Stimulated activated CD8-positive, alpha-beta memory T cell treated with anti-CD3 and anti-CD28 coated beads, Interleukin-4, amount 100 ng/mL, for 1 hour (primary cell): ENCODE measurements at places on chromosomes 11 and 22.

GRCh38 chr11:75262961-75263852 is 22.6 kb downstream of the TPBGL start:
- DNase-seq: no peak

DNA sequence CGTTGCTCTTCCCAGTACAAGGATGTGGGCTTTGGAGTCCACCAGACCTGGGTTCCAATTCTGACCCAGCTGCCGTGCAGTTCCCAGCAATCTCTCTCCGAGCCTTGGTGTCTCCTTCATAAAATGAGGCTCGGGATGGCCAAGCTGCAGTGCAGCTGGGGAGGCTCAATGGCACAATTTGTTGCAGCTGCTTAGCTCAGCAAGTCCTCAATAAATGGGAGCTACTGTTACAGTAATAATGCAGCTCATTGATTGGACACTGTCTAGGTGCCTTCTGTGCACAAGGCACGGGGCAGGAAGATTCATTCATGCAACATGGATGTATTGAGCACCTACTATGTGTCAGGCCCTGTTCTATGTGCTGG is 37.1 kb downstream of the SHISAL1 start:
- DNase-seq: no peak

GRCh38 chr11:16805938-16806337 is 67.5 kb downstream of the C11orf58 start:
- no peak for DNase-seq

- no peak for DNase-seq
Measured at GRCh38 chr11:10515418-10515817, 25.6 kb downstream of the RNF141 start.

DNA sequence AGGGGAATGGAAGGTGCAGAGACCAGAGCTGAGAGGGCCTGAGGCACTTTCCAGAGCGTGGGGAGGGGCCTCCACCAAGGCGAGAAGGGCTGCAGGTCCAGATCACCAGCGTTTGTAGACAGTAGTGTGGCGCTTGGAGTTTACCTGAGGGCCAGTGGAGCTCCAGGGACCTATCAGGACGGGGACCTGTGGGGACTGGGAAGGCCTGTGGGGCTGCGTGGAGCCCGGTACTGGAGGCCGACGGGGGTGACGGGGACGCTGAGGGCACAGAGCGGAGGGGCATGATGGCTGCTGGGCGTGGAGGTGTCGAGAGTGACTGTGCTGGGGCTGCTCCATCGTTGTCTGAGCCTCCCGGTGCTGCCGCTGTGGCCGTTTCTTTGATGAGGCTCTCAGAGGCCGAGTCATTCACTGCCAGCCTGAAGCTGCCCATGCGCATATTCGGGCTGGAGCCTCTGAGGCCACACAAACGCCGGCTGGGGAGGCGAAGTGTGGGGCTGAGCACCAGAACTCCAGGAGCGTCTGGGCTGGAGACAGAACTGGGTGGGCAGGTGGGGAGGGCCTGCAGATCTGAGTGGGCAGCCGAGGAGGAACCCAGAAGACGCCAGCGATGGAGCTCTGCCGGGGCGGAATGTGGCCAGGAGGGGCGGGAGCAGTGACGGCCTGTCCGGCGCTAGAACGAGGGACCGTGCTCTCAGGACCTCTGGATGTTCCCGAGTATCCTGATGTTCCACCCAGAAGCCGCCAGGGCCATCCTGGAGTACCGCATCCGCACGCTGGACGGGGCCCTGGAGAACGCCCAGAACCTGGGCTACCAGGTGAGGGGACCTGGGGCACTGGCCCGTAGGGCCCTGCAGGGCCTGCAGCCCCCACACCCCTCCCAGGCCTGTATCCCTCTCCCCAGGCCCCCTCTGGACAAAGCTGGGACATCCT is 2.6 kb downstream of the PGGHG start:
- no peak for DNase-seq

- DNase-seq: no peak
Measured at GRCh38 chr11:36300650-36301049, 4.6 kb downstream of the PRR5L start.

DNA sequence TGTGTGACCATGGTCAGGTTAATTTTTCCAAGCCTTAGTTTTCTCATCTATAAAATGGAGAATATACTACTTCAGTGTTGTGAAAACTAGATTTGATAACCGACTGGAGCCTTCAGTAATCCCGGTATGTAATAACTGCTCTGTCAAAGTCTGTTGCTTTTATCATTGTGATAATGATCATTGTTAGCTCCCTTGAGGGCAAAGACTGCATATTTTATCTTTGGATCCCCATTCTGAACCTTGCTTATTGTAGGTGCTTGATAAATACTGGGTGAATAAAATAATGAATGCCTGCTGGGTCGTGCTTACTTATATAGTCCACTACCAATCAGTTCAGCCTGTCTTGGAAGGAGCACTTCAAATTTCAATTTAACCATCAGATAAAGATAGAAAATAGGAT is 105.3 kb downstream of the ARFGAP2 start:
- no peak for DNase-seq

DNA sequence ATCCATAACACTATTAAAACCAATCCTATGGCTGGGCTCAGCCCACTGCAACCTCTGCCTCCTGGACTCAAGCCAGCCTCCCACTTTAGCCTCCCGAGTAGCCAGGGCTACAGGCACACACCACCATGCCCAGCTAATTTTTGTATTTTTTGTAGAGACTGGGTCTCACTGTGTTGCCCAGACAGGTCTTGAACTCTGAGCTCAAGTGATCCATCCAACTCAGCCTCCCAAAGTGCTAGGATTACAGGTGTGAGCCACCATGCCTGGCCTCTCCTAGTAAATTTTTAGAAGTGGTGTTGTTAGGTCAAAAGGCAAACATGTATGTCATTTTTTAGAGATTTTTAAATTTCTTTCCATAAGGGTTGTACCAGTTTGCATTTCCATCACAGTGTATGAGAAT is 14.2 kb downstream of the F2 start:
- no peak for DNase-seq
